Thoracic aorta (tissue), 2 donors: ENCODE measurements at places on chromosomes 5 and 9. TPM values are rescaled to one million over a fixed set of nuclear protein-coding genes. Genes with fewer than 3 reads are reported as not detected.

Gene PTPN3
- total RNA-seq = 16.9 TPM

Gene CATSPER3
- total RNA-seq = not detected

Gene ACTL7A
- not detected for total RNA-seq

DNA sequence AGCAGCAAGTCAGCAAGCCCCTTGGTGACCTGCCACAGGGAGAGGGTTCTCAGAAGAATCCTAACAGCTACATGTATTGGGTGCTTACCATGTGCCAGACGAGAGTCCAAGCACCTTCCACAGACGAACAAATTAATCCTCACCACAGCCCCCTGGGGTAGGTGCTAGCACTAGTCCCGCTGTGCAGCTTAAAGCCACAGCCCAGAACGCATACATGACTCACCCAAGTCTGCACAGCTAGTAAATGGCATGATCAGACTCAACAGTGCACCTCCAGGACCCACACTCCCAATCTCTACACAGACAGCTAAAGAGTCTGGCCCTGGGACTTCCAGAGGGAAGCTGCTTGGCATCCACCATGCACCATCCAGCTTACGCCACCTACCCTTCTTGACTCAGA is 111.5 kb downstream of the PAX5 start:
- DNase-seq = no peak
- no peak overlapping the region for H3K27ac ChIP-seq
- no peak overlapping the region for H3K4me3 ChIP-seq
- H3K36me3 ChIP-seq = no peaks in the 10 kb centered on the region

GRCh38 chr9:71589612-71590011 is 178.7 kb downstream of the CEMIP2 start:
- no peak overlapping the region for H3K4me3 ChIP-seq
- H3K36me3 ChIP-seq = no peaks in the 10 kb centered on the region
- H3K27ac ChIP-seq = no peak overlapping the region
- DNase-seq = no peak
- no peaks in the 10 kb centered on the region for H3K4me1 ChIP-seq

GRCh38 chr9:75448281-75448680 is 360.0 kb downstream of the OSTF1 start:
- no peak for DNase-seq
- peaks cover 34% of the 10 kb centered on the region for H3K4me1 ChIP-seq
- no peaks in the 10 kb centered on the region for H3K36me3 ChIP-seq
- no peak overlapping the region for H3K4me3 ChIP-seq

- no peak overlapping the region for H3K4me3 ChIP-seq
- no peaks in the 10 kb centered on the region for H3K36me3 ChIP-seq
- no peak for DNase-seq
- no peak overlapping the region for H3K27ac ChIP-seq
- H3K27me3 ChIP-seq = no peaks in the 10 kb centered on the region
These were observed 24.9 kb upstream of the TARS1 start for GRCh38 chr5:33415811-33416354.

GRCh38 chr5:22391956-22392355 is 461.2 kb downstream of the CDH12 start:
- H3K4me1 ChIP-seq = no peaks in the 10 kb centered on the region
- no peak overlapping the region for H3K4me3 ChIP-seq
- H3K36me3 ChIP-seq = no peaks in the 10 kb centered on the region

- peak overlapping the region; percentile 56 for H3K4me3 ChIP-seq
- no peaks in the 10 kb centered on the region for H3K36me3 ChIP-seq
- no peak for DNase-seq
- H3K27ac ChIP-seq = peak overlapping the region; percentile 95
These were observed 197.0 kb downstream of the PCSK1 start for GRCh38 chr5:96236051-96236450.

- H3K4me3 ChIP-seq = no peak overlapping the region
- H3K27me3 ChIP-seq = no peaks in the 10 kb centered on the region
- no peak for DNase-seq
- H3K27ac ChIP-seq = no peak overlapping the region
These were observed 4.7 kb downstream of the GOLGA2 start for GRCh38 chr9:128271112-128271511.

DNA sequence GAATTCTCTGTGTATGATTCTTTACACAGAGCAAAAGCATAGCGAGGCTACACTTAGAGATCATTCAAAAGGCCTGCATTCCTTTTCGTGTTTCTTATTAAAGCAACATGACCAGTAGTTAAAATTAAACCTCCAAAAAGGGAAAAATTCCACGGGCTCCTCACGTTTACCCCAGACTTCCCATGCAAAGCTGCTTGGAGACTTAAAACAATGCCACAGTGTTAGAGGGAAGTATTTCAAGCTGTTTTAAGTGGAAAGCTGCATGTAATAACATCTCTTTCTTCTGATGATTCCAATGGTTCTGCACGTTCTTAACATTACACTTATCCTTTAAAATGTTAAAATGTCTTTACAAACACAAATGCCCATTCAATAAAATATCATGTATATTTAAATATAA is 405.2 kb downstream of the SEMA5A start:
- H3K27me3 ChIP-seq = no peaks in the 10 kb centered on the region
- no peak overlapping the region for H3K27ac ChIP-seq
- H3K4me1 ChIP-seq = no peaks in the 10 kb centered on the region
- H3K4me3 ChIP-seq = no peak overlapping the region
- no peaks in the 10 kb centered on the region for H3K36me3 ChIP-seq

GRCh38 chr5:32753051-32753450 is 41.9 kb downstream of the NPR3 start:
- H3K27me3 ChIP-seq = no peaks in the 10 kb centered on the region
- peak overlapping the region; percentile 65 for H3K27ac ChIP-seq
- no peaks in the 10 kb centered on the region for H3K36me3 ChIP-seq
- peaks cover 14% of the 10 kb centered on the region for H3K4me1 ChIP-seq
- DNase-seq = no peak

DNA sequence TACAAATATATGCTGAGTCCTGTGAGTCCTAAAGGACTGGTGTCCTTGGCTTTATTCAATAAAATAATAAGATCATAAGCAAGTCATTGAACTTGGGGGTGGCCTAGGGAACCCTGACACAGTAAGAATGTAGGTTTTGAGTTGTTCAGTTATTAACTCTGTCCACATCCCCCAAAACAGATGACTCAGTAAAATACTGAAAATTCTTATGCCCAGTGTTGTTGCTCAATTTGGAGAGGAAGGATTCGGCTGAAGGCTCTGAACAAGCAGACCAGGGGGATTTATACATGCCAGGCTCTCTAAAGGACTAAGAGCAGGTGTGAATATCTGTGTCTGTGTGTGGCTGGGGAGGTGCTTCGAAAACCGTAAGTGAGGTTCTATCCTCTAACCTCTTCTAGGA is 173.7 kb downstream of the RMI1 start:
- DNase-seq = no peak
- H3K4me1 ChIP-seq = no peaks in the 10 kb centered on the region
- H3K27ac ChIP-seq = no peak overlapping the region
- no peaks in the 10 kb centered on the region for H3K36me3 ChIP-seq
- H3K4me3 ChIP-seq = no peak overlapping the region

DNA sequence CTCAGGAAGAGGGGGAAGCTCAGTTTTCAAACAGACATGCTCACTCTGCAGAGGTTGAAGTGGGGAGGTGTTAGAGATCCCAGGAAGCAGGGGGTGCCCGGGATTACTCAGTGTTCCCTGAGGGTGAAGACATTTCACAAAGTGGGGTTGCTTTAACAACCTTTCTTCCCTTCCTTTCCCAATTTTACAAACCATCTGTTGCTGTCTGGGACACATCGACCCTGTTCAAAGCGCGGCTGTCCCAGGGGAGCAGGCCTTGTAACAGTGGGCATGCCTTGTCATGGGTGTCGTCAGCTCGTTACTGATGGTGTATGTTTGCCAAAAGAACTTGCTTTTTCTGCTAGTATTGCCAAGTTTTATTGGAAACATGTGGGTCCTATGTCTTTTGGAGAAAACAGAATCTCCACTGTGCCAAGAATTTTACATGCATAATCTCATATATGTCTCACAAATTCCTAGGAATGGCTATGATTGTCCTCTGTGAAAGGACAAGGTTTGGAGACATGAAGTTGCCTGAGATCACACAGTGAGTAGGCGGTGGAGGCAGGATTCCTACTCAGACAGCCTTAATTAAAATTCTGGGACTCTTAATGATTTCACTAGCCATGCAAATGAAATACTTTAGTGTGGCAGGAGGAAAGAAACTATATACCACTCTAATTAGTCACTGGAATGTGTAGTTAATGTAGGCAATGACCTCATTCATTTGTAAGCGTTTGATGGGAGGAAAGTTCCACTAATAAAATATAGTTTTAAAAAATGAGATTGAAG is 198.9 kb downstream of the NXNL2 start:
- H3K36me3 ChIP-seq = no peaks in the 10 kb centered on the region
- no peaks in the 10 kb centered on the region for H3K27me3 ChIP-seq
- peak overlapping the region; percentile 72 for H3K27ac ChIP-seq

GRCh38 chr5:56951126-56951945 is 587 bp downstream of the MIER3 start:
- peaks cover 18% of the 10 kb centered on the region for H3K4me1 ChIP-seq
- H3K4me3 ChIP-seq = peak overlapping the region; percentile 95
- DNase-seq = no peak

DNA sequence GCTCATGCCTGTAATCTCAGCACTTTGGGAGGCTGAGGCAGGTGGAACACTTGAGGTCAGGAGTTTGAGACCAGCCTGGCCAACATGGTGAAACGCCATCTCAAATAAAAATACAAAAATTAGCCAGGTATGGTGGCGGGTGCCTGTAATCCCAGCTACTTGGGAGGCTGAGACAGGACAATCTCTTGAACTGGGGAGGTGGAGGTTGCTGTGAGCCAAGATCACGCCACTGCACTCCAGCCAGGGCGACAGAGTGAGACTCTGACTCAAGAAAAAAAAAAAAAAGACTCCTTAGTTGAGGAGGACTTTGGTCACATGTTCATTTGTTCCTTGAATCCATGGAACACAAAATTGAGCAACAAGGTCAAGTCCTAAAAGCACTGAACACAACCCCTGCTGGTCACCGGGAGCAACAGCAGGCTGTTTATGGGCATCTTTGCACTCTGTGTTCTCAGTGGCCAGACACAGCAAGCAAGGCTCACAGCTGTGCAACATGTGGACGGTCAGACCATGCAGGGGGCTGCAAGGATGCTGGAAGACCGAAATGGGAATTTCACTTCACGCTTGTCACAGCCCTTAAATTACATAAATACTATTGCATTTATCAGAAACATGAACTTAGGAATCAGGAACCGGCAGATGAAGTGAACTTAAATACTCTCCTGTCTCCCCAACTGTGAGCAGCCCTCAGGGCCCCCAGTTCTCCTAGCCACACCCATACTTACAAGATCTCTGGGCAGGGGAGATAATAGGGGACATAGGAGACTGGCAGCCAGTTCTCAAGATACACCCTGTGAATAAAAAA is 2.8 kb downstream of the GBGT1 start:
- no peaks in the 10 kb centered on the region for H3K36me3 ChIP-seq
- H3K4me3 ChIP-seq = no peak overlapping the region
- DNase-seq = no peak
- H3K27ac ChIP-seq = no peak overlapping the region
- H3K4me1 ChIP-seq = peaks cover 21% of the 10 kb centered on the region
